ENCODE measurements at places on chromosomes 5 and 9. TPM values are rescaled to one million over a fixed set of nuclear protein-coding genes. Genes with fewer than 3 reads are reported as not detected.

GRCh38 chr5:150119421-150120061 lies 33.2 kb upstream of the CSF1R start:
- DNase-seq, result peak; percentile 32
- H3K27me3 ChIP-seq, result no peaks in the 10 kb centered on the region
- H3K4me1 ChIP-seq, result no peaks in the 10 kb centered on the region
- no peak overlapping the region for H3K4me3 ChIP-seq
- H3K36me3 ChIP-seq, result no peaks in the 10 kb centered on the region

GRCh38 chr9:105341434-105342146 lies 97.1 kb downstream of the SLC44A1 start:
- no peak for DNase-seq
- no peak overlapping the region for H3K4me3 ChIP-seq
- no peaks in the 10 kb centered on the region for H3K27me3 ChIP-seq
- peaks cover 26% of the 10 kb centered on the region for H3K4me1 ChIP-seq
- H3K27ac ChIP-seq, result no peak overlapping the region

DNA sequence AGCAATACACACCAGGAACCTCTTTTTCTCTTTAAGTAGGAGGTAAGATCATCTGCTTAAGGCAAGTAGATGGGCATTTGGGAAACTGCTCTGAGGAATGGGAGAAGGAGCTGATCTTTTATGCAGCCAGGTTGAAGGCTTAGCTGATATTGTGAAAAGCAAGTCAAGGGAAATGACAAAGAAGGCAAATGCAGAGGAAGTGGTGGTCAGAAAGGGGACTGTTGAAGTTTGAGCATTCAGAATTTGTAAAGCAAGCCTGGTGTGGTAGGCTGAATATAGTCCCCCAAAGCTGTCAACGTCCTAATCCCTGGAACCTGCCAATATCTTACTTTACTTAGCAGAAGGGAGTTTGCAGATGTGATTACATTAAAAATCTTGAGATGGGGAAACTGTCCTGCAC lies 128.9 kb downstream of the ADAMTS12 start:
- H3K27me3 ChIP-seq, result peaks cover 3% of the 10 kb centered on the region
- H3K27ac ChIP-seq, result no peak overlapping the region
- H3K36me3 ChIP-seq, result no peaks in the 10 kb centered on the region
- no peaks in the 10 kb centered on the region for H3K4me1 ChIP-seq
- H3K4me3 ChIP-seq, result no peak overlapping the region
- no peak for DNase-seq

DNA sequence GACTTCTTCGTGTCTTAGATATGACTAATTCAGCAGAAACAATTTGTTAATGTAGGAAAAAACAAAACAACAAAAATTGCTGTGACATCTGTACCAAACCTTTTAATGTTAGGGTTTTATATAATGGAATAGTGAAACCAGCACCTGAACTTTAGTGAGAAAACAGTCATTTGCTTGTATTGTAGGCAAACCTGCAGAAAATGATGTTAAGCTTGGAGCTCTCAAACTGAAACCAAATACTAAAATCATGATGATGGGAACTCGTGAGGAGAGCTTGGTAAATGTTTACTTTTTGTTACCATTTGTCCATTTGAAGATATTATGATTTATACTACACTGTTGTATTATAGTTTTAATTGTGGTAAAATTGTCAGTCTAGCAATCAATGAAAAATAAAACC lies 6.6 kb downstream of the UBLCP1 start:
- DNase-seq, result no peak
- no peaks in the 10 kb centered on the region for H3K27me3 ChIP-seq
- H3K27ac ChIP-seq, result peak overlapping the region; percentile 11
- no peak overlapping the region for H3K4me3 ChIP-seq
- peaks cover 31% of the 10 kb centered on the region for H3K4me1 ChIP-seq
- H3K36me3 ChIP-seq, result peaks cover 37% of the 10 kb centered on the region

DNA sequence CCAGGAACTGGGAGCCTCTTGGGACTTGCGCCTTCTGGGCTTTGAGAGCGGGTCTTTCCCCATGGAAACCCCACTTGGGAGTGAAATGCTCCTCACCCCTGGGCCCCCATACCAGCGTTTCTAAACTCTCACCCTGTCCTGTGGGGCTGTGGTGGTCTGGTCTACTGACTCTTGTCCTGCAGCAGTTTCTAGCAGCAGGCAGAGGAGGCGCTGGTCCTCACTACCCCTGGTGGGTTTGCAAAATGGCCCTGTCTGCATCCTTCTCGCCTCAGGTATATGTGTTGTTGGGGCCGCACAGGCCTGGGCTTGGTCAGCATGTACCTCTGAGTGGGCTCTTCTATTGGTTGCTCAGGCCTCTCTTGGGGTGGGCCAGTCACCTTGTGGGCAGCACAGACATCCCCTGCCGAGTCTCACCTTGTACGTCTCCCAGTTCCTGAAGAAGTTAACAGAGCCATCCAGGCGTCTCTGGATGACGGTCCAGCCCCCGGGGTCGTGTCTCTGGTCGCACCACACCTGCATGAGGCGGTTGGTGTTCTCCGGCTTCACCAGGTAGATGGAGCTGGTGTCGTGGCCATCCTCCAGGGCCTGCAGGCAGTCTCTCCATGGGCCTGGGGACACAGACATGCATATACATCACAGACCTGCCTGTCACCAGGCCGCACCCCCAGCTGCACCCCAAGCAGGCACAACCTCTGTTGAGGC lies 29.0 kb downstream of the ANGPTL2 start:
- H3K36me3 ChIP-seq, result no peaks in the 10 kb centered on the region
- H3K27ac ChIP-seq, result no peak overlapping the region
- H3K4me1 ChIP-seq, result no peaks in the 10 kb centered on the region
- H3K27me3 ChIP-seq, result no peaks in the 10 kb centered on the region

Gene PRELID2
- total RNA-seq, result 0.17 TPM

DNA sequence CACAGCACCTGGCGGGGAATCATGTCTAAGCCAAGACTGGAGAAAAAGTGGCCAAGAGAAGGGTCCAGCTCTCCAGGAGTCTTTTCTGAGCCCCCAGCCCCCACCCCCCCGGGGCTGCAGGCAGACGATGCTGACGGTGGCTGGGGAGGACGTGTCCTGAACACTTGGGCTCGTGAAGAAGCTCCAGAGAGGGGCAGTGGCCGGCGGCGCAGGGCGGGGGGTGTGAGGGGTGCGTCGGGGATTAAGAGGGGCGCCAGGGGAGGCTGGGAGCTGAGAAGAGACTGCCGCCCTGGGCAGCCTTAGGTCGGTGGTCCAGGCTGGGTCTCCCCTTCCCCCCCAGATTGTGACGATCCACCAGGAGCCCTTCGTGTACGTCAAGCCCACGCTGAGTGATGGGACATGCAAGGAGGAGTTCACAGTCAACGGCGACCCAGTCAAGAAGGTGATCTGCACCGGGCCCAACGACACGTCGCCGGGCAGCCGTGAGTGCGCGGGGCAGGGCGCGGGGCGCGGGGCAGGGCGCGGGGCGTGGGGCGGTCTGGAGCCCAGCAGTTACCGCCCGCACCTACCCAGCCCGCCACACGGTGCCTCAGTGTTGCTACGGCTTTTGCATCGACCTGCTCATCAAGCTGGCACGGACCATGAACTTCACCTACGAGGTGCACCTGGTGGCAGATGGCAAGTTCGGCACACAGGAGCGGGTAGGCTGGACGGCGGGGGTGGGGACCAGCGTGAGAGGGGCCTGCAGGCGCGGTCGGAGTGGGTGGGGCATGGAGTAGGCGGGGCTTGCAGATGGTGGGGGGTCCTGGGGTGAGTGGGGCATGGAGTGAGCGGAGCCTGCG lies 8.9 kb downstream of the LRRC26 start:
- H3K36me3 ChIP-seq, result no peaks in the 10 kb centered on the region
- DNase-seq, result no peak
- H3K27ac ChIP-seq, result no peak overlapping the region
- H3K4me1 ChIP-seq, result peaks cover 4% of the 10 kb centered on the region
- no peak overlapping the region for H3K4me3 ChIP-seq

Gene SMIM33
- total RNA-seq, result 0.14 TPM

- no peak overlapping the region for H3K4me3 ChIP-seq
- H3K27ac ChIP-seq, result no peak overlapping the region
- no peaks in the 10 kb centered on the region for H3K27me3 ChIP-seq
- H3K4me1 ChIP-seq, result no peaks in the 10 kb centered on the region
Observed at GRCh38 chr5:145141534-145141933, 693.6 kb downstream of the PRELID2 start.

Gene NMUR2
- total RNA-seq, result not detected

- no peak overlapping the region for H3K27ac ChIP-seq
- H3K36me3 ChIP-seq, result no peaks in the 10 kb centered on the region
- no peak for DNase-seq
Observed at GRCh38 chr5:159788835-159789331, 127.4 kb upstream of the ADRA1B start.

GRCh38 chr5:44387406-44387805 lies 1.8 kb downstream of the FGF10 start:
- H3K27ac ChIP-seq, result no peak overlapping the region
- peaks cover 41% of the 10 kb centered on the region for H3K27me3 ChIP-seq
- no peak for DNase-seq
- H3K4me1 ChIP-seq, result peaks cover 20% of the 10 kb centered on the region
- H3K36me3 ChIP-seq, result no peaks in the 10 kb centered on the region

GRCh38 chr5:156496291-156496690 lies 169.3 kb downstream of the SGCD start:
- DNase-seq, result no peak
- no peaks in the 10 kb centered on the region for H3K36me3 ChIP-seq
- no peak overlapping the region for H3K4me3 ChIP-seq
- H3K27ac ChIP-seq, result no peak overlapping the region
- H3K4me1 ChIP-seq, result no peaks in the 10 kb centered on the region
- peaks cover 13% of the 10 kb centered on the region for H3K27me3 ChIP-seq

DNA sequence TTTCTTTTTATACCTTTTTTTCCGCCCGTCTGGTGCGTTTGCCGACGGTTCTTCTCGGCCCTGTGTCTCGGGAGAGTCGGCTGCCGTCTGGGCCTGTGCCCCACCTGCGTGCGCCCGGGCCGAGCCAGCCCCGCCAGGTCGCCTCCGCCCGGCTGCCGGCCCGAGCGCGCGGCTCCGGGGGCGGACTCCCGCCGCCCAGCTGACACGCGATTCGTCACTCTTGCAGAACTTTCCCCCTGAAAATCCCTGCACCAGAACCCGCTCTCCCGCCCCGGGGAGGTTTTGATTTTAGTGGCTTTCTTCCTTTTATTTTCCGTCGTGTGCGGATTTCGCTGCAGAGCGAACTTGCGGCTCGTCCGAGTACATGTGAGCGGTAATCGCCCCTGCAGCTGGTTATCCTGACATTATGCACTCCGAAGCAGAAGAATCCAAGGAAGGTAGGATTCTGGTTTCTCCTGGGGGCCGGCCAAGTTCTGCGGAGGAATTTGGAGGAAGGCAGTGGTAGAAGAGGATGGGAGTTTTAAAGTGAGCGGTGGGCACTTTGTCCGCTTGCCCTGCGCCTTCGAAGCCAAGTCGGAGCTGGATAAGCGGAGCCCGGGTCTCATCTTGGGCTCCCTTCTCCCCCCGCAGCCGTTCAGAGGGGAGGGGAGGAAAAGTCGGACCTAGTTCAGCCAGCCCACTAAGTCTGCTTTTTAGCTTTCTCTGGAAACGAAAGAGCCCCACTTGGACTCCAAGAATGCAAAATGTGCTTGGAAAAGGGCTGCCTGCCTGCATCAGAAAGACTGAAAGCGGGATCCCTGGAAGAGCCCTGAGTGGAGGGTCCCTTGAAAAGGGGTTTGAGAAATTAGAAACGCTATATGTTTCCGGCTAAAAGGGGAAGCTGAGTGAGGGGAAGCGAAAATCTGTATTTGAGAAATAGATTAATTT lies at the start of gene TNFAIP8:
TNFAIP8 (plus strand) TSS at position 335 of the 927 bp plus-strand sequence; CDS start at position 407, 72 bp downstream.
- peak within 1 kb of the TSS; percentile 98 for H3K27ac ChIP-seq
- H3K4me3 ChIP-seq, result peak within 1 kb of the TSS; percentile 98
- peaks cover 50% of the 10 kb centered on the region for H3K36me3 ChIP-seq
- peaks cover 67% of the 10 kb centered on the region for H3K4me1 ChIP-seq

Data from activated naive CD4-positive, alpha-beta T cell treated with anti-CD3 and anti-CD28 coated beads for 36 hours (primary cell).